Activated T-cell treated with anti-CD3 and anti-CD28 coated beads, Interleukin-2, amount 50 U/mL, for 4 hours (primary cell): ENCODE measurements at places on chromosomes 5 and 9. TPM values are rescaled to one million over a fixed set of nuclear protein-coding genes. Genes with fewer than 3 reads are reported as not detected.

Gene GLE1
- total RNA-seq: 39.3 TPM

Gene SPATA31C1
- not detected for total RNA-seq

Gene DMRT3
- total RNA-seq: not detected

GRCh38 chr9:137461316-137461662 is 2.2 kb upstream of the NSMF start:
- DNase-seq: no peak

DNA sequence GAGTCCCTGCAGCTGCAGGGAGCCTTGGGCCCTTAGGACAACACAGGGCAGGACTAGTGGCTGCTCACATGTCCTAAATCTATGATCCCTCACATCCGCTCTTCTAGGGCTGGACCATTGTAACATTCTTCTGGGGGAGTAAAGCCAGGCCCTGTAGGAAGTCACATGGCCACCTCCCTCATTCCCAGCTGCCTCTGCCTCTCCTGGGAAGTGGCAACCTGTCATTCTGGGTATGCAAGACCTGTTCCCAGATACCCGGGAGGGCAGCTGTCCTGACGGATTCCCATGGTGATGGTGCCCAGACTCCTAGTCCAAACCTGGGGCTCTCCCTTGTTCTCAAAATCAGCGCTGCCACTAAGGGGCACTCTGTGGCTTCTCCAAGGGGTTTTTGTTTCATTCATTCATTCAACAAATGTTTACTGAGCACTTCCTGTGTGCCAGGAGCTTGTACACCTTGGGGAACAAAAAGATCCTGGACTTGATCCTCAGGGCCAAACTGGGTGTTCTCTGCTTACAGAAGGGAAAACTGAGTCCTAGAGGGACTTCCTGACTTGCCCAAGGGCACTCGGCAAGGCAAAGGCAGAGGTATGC is 85.6 kb downstream of the PSD2 start:
- no peak for DNase-seq

DNA sequence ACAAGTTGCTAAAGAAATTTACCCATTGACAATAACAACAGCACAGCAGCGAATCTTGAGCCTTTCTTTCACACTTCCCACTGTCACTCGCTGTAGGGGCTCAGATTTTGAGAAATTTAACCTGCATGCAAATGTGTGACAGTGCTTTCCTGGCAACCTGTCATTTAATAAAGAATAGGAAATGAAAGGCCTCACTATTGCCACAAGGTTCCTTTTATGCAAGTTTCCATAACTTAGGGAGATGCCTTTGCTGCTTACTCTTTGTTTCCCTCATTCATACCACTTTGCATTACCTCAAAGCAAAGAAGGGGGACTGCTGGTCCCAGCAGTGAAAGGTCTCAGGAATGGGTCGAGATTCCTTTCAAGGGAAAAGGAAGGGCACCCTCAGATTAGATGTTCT is 49.5 kb downstream of the PTCD2 start:
- DNase-seq: no peak

Gene NTRK2
- total RNA-seq: 0.38 TPM

- DNase-seq: no peak
Observed at GRCh38 chr5:179768326-179769085, 25.3 kb upstream of the LTC4S start.

Gene SPINK5
- total RNA-seq: not detected

GRCh38 chr9:91809581-91810285 is 140.3 kb downstream of the ROR2 start:
- no peak for DNase-seq

GRCh38 chr5:171874234-171874633 is 88.6 kb downstream of the SMIM23 start:
- no peak for DNase-seq

DNA sequence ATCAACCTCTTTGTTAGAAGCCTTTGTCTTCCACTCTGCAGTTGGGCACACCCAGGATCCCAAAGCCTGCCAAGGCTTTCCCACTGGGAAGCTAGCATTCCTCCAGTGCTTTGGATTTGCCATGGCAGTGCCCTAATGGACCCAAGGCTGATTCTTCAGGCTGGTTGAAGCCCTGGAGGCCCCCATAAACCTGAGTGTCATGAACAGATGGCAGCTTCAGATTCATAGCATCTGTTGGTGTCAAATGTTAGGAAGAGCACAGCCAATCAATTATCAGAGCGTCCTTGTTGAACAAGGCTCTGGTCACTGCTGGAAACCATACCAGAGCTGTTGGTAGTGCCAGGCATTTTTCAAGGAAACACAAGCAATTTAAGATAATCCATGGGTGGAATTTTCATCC is 241.1 kb upstream of the KLF4 start:
- DNase-seq: no peak

Gene NEUROG1
- total RNA-seq: not detected

Gene CDKN2AIPNL
- 44.4 TPM for total RNA-seq

Gene TEX10
- 26.8 TPM for total RNA-seq

Gene PRRX2
- total RNA-seq: 0.50 TPM

Gene TCOF1
- 160 TPM for total RNA-seq

Gene IRGM
- 1.1 TPM for total RNA-seq

GRCh38 chr5:151150471-151151262 is 6.9 kb downstream of the ANXA6 start:
- DNase-seq: peak; percentile 48

DNA sequence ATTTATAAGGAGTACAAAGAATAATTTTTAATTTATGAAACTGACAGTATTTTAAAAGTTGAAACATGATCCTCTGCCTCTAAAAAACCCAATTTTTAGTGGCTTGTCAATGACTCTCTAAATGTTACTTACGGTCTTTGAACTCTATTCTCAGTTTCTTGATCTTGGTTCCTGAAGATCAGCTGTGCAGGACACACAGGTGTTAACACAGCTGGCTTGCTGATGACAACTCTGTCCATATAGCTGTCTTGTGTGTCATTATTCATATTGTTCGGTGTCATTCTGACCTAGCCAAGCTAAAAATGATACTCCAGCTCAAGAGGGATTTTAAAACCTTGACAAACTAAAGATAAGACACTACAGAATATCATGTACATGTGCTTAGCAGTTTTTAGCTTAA is 314.5 kb downstream of the CCDC171 start:
- no peak for DNase-seq

Gene CAMK4
- 35.5 TPM for total RNA-seq

Gene SLC36A2
- not detected for total RNA-seq

- DNase-seq: no peak
Observed at GRCh38 chr5:173512637-173513435, 103.6 kb downstream of the BOD1 start.

- DNase-seq: no peak
Observed at GRCh38 chr5:122921826-122922225, 76.4 kb downstream of the SNX24 start.

- DNase-seq: no peak
Observed at GRCh38 chr9:117715411-117715989, 11.3 kb downstream of the TLR4 start.

Gene IFNA21
- not detected for total RNA-seq

Gene PTPA
- 80.7 TPM for total RNA-seq

DNA sequence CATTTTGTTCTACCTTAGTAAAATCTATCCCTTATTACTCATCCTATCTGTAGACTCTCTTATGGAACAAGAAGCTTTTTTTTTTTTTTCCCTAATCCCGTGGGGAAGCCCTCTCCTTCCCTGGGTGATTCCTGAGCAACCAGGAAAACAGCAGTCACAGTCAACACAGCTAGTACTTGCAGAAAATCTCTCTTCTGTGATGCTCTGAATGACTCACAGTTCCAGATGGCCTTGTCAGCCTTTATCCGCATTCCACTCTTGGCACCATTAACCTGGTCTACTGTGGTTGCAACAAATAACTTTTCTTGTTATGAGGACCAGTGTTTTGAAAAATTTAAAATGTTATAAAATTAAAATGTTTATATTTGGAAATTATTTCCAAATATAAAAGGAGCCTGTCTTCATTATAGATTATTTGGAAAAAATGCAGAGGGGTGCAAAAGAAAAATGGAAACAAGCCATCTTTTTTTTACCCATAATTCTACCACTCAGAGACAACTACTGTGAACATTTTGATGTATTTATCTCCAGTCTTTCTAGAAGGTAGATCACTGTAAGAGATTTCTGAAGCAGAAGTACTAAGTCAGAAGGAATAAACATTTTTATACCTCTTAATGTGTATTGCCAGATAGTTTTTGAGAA is 486.7 kb downstream of the RAB3C start:
- DNase-seq: no peak

- no peak for DNase-seq
Observed at GRCh38 chr5:98401656-98402055, 371.8 kb upstream of the RGMB start.

Gene PCDHGB7
- total RNA-seq: not detected
